ENCODE measurements at places on chromosomes 13 and 19. TPM values are rescaled to one million over a fixed set of nuclear protein-coding genes. Genes with fewer than 3 reads are reported as not detected.

- H3K27me3 ChIP-seq = peaks cover 9% of the 10 kb centered on the region
- H3K4me1 ChIP-seq = peaks cover 13% of the 10 kb centered on the region
- peak overlapping the region; percentile 74 for H3K27ac ChIP-seq
- H3K36me3 ChIP-seq = peaks cover 85% of the 10 kb centered on the region
These were observed 143.9 kb downstream of the COL4A1 start for GRCh38 chr13:110162866-110163658.

DNA sequence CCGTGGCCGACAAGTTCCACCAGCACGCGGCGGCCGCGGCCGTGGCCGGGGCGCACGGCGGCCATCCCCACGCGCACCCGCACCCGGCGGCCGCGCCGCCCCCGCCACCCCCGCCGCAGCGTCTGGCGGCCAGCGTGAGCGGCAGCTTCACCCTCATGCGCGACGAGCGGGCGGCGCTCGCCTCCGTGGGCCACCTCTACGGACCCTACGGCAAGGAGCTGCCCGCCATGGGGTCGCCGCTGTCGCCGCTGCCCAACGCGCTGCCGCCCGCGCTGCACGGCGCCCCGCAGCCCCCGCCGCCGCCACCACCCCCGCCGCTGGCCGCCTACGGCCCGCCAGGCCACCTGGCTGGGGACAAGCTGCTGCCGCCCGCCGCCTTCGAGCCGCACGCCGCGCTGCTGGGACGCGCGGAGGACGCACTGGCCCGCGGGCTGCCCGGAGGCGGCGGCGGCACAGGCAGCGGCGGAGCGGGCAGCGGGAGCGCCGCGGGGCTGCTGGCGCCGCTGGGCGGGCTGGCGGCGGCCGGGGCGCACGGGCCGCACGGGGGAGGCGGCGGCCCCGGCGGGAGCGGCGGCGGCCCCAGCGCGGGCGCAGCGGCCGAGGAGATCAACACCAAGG is 821 bp downstream of the ONECUT3 start:
- H3K27me3 ChIP-seq = peaks cover 27% of the 10 kb centered on the region
- peaks cover 5% of the 10 kb centered on the region for H3K4me1 ChIP-seq
- H3K4me3 ChIP-seq = no peak overlapping the region
- no peak overlapping the region for H3K27ac ChIP-seq
- DNase-seq = no peak
- peaks cover 7% of the 10 kb centered on the region for H3K36me3 ChIP-seq

GRCh38 chr13:45149964-45150363 is 29.7 kb downstream of the GTF2F2 start:
- H3K4me1 ChIP-seq = no peaks in the 10 kb centered on the region
- no peak for DNase-seq
- H3K27me3 ChIP-seq = no peaks in the 10 kb centered on the region
- H3K27ac ChIP-seq = no peak overlapping the region
- H3K36me3 ChIP-seq = no peaks in the 10 kb centered on the region

GRCh38 chr19:5234412-5234811 is 106.2 kb downstream of the PTPRS start:
- DNase-seq = no peak
- H3K27me3 ChIP-seq = peaks cover 5% of the 10 kb centered on the region
- H3K4me1 ChIP-seq = peaks cover 3% of the 10 kb centered on the region
- no peak overlapping the region for H3K27ac ChIP-seq

DNA sequence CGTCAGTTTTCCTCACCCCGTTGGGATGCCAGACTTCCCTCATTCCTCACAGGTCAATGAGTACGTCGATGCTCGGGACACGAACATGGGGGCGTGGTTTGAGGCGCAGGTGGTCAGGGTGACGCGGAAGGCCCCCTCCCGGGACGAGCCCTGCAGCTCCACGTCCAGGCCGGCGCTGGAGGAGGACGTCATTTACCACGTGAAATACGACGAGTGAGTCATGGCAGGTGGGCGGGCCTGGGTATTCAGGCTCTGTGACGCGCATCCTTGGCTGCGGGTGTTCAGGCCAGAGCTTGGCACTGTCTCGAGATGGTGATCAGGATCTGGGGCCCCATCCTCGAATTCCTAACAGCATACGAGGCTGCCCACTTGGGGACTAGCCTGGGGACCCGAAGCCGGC is 21.4 kb downstream of the UHRF1 start:
- H3K27ac ChIP-seq = no peak overlapping the region
- peaks cover 10% of the 10 kb centered on the region for H3K27me3 ChIP-seq
- no peaks in the 10 kb centered on the region for H3K4me1 ChIP-seq
- H3K4me3 ChIP-seq = no peak overlapping the region
- DNase-seq = no peak
- H3K36me3 ChIP-seq = no peaks in the 10 kb centered on the region

GRCh38 chr19:46759817-46760333 is 13.6 kb upstream of the STRN4 start:
- peaks cover 2% of the 10 kb centered on the region for H3K27me3 ChIP-seq
- no peak overlapping the region for H3K27ac ChIP-seq
- H3K4me1 ChIP-seq = no peaks in the 10 kb centered on the region
- no peak for DNase-seq
- no peak overlapping the region for H3K4me3 ChIP-seq

DNA sequence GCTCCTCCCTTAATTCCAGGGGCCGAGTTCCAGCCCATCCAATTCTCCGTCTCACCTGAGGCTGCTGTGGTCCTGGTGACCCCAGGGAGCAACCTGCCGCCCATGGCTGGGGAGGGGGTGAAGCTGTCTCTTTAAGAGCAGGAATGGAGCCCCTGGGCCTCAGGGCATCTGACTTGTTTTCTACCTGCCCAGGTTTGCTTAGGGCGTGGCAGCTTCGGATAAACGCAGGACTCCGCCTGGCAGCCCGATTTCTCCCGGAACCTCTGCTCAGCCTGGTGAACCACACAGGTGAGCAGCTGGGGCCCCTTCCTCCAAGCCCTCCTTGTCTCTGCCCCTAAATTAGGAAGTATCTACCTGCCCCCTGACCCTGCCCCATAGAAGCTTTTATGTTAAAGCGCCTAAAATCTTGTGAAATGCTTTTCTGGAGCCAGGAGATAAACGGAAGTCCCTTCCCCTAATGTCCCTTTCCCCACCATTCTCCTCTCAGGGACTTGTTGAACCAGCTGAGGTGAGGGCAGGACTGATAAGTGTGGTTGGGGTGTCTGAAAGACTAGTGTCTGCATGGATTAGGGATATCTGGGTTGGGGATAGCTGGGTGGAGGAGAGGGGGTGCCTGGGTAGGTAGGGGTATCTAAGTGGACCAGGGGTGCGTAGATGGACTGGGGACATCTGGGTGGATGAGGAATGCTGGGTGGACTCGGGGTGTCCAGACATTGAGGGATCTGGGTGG is 614 bp downstream of the FXYD3 start:
- peaks cover 6% of the 10 kb centered on the region for H3K4me1 ChIP-seq
- no peak overlapping the region for H3K27ac ChIP-seq
- H3K27me3 ChIP-seq = peaks cover 7% of the 10 kb centered on the region
- H3K36me3 ChIP-seq = no peaks in the 10 kb centered on the region
- peak overlapping the region; percentile 56 for H3K4me3 ChIP-seq
- DNase-seq = no peak

GRCh38 chr19:44345959-44346358 is 10.5 kb downstream of the ZNF112 start:
- peaks cover 38% of the 10 kb centered on the region for H3K36me3 ChIP-seq
- DNase-seq = no peak

GRCh38 chr13:71260246-71260645 is 606.8 kb downstream of the DACH1 start:
- H3K27me3 ChIP-seq = no peaks in the 10 kb centered on the region
- H3K4me3 ChIP-seq = no peak overlapping the region
- H3K4me1 ChIP-seq = no peaks in the 10 kb centered on the region
- H3K36me3 ChIP-seq = no peaks in the 10 kb centered on the region
- no peak overlapping the region for H3K27ac ChIP-seq

GRCh38 chr13:85386424-85386823 is 412.8 kb downstream of the SLITRK6 start:
- no peaks in the 10 kb centered on the region for H3K4me1 ChIP-seq
- H3K36me3 ChIP-seq = no peaks in the 10 kb centered on the region
- DNase-seq = no peak
- peaks cover 2% of the 10 kb centered on the region for H3K27me3 ChIP-seq

DNA sequence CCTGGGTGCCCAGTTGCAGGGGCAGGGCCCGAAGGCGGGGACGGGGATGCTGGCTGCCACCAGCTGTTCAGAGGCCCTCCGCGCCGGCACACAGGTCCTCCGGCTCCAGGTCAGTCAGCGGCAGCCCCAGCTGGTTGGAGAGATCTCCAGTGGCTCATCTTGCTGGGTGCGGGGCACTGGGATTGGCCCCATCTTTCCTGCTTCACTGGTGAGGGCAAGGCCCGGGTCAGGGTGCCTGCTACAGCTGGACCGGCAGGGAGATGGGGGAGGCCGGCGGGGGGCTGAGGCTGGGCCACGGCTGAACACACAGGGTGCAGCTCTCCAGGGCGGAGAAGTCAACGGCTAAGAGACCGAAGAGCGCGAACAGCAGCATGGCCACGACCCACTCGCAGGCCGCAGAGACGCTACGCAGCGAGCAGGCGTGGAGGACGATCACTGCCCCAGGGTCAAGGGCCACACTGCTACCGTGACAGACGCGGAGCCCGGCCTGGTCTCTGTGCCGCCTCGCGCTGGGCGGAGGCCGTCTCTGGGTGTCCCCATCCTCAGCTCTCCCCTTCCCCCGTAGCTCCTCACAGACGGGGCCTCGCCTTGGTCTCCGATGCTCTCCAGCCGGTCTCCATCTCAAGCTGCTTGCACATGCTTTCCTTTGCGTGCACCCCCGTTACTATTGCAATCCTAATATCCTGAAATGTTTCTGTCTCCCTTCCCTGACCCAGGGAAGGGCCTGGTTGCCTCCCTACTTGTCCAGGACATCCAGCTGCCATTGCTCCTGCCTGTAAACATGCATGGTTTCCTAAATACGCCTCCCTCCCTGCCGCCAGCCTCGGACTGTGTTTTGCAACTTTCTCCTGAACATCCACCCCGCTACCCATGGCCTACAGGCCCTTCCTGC is 12.3 kb downstream of the TMEM150B start:
- no peaks in the 10 kb centered on the region for H3K4me1 ChIP-seq
- peak overlapping the region; percentile 48 for H3K4me3 ChIP-seq
- peak overlapping the region; percentile 2 for H3K27ac ChIP-seq
- H3K27me3 ChIP-seq = peaks cover 16% of the 10 kb centered on the region

DNA sequence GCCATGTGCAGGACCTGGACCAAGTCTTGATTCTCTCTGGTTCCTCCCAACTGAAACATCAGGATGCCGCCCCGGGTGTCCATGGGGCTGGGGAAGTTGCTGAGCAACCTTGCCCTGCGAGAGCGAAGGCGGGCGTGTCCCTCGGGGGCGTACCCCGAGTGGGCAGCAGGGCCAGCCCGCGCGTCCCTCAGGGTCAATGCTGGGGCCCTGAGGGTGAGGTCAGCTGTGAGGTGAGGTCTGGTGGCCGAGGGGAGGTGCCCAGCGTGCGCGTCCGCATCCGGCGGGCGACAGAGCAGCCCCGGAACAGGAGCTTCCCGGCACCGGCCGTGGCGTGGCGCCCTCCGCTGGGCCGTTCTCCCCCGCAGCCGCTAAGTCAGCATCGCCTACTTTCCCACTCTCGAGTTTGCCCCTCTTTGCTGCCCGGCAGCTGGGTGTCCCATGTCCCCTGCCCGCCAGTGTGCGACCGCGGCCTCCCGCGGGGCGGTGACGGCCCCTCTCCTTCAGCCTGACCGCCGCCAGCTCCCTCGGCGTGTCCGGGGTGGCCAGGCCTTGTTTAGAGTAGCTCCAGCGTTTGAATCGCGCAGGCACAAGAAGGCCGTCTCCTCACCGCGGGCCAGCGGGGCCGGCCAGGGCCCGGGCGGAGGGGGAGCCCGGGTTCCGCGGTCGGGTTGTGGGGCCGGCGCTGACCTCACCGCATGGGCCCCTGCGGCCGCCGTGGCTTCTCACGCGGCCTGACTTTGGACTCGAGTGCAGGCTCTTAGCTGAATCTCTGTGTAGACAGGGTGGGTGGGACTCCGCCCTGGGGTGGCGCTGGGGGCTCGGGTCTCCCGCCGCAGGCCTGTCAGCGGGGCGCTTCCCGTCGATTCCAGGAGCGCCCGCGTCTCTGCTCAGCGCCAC is 33.0 kb downstream of the GJA3 start:
- no peaks in the 10 kb centered on the region for H3K4me1 ChIP-seq
- H3K4me3 ChIP-seq = peak overlapping the region; percentile 47
- no peaks in the 10 kb centered on the region for H3K36me3 ChIP-seq
- no peak overlapping the region for H3K27ac ChIP-seq
- no peaks in the 10 kb centered on the region for H3K27me3 ChIP-seq
- DNase-seq = peak; percentile 51

- no peak overlapping the region for H3K4me3 ChIP-seq
- no peaks in the 10 kb centered on the region for H3K4me1 ChIP-seq
- DNase-seq = no peak
- H3K27ac ChIP-seq = no peak overlapping the region
These were observed 73.3 kb downstream of the OLFM4 start for GRCh38 chr13:53101883-53102282.

GRCh38 chr13:25775275-25775674 is 276.5 kb downstream of the SHISA2 start:
- peaks cover 3% of the 10 kb centered on the region for H3K4me1 ChIP-seq
- DNase-seq = no peak
- no peak overlapping the region for H3K27ac ChIP-seq
- peaks cover 2% of the 10 kb centered on the region for H3K27me3 ChIP-seq
- no peaks in the 10 kb centered on the region for H3K36me3 ChIP-seq
- H3K4me3 ChIP-seq = no peak overlapping the region

DNA sequence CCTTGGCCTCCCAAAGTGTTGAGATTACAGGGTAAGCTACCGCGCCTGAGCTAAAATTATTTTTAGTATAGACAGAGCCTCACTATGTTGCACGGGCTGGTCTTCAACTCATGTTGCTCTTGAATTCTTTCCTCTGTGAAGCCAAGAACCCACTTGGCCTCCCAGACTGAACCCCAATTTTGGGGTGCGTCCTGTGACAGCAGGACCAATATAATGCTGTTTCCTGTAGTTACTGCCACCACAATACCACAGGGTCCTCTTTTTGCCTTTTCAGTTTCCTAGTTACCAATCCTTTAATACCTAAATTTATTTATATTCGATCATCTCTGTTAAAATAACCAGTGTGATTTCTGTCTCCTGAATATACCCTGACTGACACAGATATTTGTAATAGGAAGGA is 32.9 kb downstream of the TSKS start:
- H3K4me3 ChIP-seq = no peak overlapping the region
- DNase-seq = no peak
- no peaks in the 10 kb centered on the region for H3K4me1 ChIP-seq

GRCh38 chr19:5107432-5108122 is 138.7 kb downstream of the KDM4B start:
- peaks cover 12% of the 10 kb centered on the region for H3K36me3 ChIP-seq
- no peak for DNase-seq
- H3K27ac ChIP-seq = no peak overlapping the region
- H3K4me1 ChIP-seq = peaks cover 1% of the 10 kb centered on the region
- H3K4me3 ChIP-seq = no peak overlapping the region

- H3K4me1 ChIP-seq = no peaks in the 10 kb centered on the region
- peaks cover 2% of the 10 kb centered on the region for H3K27me3 ChIP-seq
- H3K36me3 ChIP-seq = no peaks in the 10 kb centered on the region
- DNase-seq = peak; percentile 65
These were observed 57.6 kb upstream of the ZNF507 start for GRCh38 chr19:32287811-32288227.

RNF225 gene
- total RNA-seq = not detected

IGFL2 gene
- not detected for total RNA-seq

PNMA8A gene
- 12.4 TPM for total RNA-seq

ATP8B3 gene
- total RNA-seq = 0.69 TPM

TINCR gene
- total RNA-seq = 0.33 TPM

DKKL1 gene
- 2.2 TPM for total RNA-seq

SBSN gene
- 0.18 TPM for total RNA-seq

ALOX5AP gene
- total RNA-seq = 1.9 TPM

Data from endothelial cell (in vitro differentiated cells).